Activated naive CD4-positive, alpha-beta T cell treated with anti-CD3 and anti-CD28 coated beads, Interleukin-2, amount 10 ng/mL, durations not matched to agents 7 days and 5 days (primary cell): ENCODE measurements at places on chromosomes 12 and 14.

- no peak for DNase-seq
Observed at GRCh38 chr14:104226421-104227383, 88.3 kb downstream of the KIF26A start.

GRCh38 chr12:45286621-45287020, 70.7 kb downstream of the ANO6 start:
- DNase-seq = no peak

- DNase-seq = no peak
Observed at GRCh38 chr14:66140213-66140918, 345.8 kb upstream of the CCDC196 start.

DNA sequence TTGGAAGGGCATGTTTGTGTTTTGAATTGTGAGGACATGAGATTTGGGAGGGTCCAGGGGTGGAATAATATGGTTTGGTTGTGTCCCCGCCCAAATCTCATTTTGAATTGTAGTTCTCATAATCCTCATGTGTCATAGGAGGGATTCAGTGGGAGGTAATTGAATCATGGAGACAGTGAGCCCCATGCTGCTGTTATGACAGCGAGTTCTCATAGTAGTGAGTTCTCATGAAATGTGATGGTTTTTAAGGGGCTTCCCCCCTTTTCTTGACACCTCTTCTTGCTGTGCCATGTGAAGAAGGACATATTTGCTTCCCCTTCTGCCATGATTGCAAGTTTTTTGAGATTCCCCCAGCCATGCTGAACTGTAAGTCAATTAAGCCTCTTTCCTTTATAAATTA, 260.0 kb downstream of the DUSP6 start:
- no peak for DNase-seq

- no peak for DNase-seq
Observed at GRCh38 chr14:71362920-71363584, 455.8 kb downstream of the PCNX1 start.

- no peak for DNase-seq
Observed at GRCh38 chr12:112543751-112544150, 125.0 kb downstream of the PTPN11 start.

DNA sequence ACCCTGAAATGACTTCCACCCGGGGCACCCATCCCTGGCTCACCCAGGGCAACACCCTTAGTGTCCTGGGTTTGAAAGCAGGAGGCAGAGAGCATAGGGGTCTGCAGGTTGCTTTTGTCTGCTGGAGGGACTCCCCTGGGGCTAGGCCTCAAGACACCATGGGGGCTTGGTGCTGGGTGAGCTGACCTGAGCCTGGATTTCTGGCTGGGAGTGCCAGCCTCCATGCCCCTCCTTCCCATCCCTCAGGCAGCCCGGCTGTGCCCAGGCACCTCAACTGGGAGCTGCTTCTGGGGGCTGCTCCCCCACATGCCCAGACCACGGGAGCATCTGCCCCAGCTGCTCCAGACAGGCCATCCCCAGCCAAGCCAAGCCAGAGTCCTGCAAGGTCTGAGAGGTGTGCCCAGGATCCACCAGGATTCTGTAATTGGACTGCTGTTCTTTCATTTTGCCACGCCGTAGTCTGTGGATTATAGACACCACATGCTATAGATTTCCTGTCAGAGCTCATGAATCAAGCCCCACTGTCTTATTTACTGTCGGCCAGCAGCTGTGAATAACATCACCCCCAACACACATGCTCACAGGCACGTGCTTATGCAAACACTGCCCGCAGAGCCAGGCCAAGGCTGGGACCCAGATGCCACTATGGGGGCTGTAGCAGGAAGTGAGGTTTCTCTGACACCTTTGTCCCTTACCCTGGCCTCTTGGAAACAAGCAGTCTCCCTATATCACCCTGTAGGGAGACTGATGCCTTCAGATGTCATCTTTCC, 29.4 kb upstream of the ESRRB start:
- DNase-seq = peak; percentile 8

DNA sequence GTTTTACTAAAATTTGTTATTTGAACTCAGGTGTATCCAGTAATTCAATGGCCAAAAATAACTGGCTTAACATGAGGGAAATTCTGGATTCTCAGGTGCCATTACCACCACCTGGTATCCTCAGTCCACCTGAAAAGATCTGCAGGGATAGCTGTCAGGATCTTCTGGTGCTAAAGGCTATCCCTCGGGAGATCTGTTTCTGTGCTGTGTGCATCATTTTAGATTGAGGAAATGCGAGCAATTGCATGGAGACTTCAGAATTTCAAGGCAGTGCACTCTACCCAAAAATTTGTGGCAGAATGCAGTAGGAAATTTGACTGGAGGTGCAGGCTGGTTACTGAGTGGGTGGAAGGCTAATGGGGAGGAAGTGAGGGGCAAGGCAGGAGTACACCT, 26.4 kb downstream of the ZCCHC8 start:
- DNase-seq = no peak

- DNase-seq = peak; percentile 47
Observed at GRCh38 chr14:31934767-31935266, 142.3 kb upstream of the ARHGAP5 start.

DNA sequence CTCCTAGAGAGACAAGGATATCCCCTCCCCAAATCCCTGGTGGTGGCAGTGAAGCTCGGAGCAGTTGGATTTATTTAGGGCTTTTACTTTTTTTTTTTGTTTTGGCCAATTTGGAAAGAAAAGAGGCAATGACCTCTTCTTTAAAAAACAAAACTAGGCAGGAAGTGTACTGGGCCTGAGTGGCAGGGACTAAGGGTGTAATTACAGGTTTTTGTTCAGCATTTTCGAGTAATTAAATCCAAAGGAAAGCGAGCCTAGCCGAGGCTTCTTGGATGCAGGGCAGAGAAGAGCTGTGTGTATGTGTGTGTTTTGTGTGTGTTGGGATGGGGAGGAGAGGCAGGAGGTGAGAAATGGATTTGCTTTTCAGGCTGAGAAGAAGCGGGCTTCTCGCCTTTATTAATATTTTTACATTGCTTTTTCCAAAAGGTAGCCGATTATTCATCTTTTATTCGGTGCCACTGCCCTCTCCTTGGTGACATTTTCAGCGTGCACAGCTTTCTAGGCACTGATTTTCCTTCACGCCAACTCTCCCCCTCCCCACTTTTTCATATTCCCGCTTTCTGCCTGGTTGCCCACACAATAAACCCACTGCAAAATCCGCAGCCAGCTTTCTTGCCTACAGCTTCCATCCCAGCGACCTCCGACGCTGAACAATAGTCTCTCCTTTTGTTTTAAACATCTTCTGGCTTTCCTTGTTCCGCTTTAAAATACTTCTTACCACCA, 8.9 kb upstream of the IRF2BPL start:
- DNase-seq = no peak

DNA sequence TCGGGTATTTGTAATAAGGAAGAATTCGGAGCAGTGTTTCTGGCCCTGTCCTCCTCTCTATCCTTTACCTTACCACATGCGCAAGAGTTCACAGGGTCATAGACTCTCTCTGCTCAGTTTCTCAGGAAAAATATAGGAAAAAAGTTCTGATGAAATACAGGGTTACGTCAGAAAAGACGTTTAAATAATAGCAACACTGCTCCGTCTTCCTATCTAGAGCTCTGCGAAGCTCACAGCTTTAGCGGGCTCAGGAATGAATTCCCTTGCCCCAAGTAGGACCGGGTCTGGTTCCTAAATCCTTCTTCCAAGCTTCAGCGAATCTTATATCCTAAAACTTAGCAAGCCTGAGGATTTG, 365 bp downstream of the CCDC59 start:
- DNase-seq = no peak

DNA sequence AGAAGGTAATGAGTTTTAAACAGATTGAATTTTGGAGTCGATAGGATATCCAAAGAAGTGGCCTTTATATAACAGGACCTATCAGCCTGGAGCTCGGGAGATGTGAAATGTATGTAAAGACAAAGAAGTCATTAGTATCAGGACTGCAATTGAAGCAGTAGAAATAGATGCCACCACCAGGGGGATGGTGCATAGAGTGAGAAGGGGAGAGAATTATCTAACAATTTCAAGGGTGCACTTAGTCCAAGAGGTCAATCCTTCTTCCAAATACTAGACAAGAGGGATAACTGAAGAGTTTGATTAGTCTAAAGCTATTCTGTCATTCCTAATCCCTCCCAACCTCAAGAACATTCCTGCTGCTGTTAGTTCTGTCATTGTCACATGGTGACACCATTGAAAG, 127.8 kb downstream of the CFAP54 start:
- no peak for DNase-seq

- peak; percentile 50 for DNase-seq
Observed at GRCh38 chr12:118359541-118359915, 13.2 kb downstream of the TAOK3 start.

GRCh38 chr12:12819752-12820311, 6.7 kb downstream of the DDX47 start:
- no peak for DNase-seq

DNA sequence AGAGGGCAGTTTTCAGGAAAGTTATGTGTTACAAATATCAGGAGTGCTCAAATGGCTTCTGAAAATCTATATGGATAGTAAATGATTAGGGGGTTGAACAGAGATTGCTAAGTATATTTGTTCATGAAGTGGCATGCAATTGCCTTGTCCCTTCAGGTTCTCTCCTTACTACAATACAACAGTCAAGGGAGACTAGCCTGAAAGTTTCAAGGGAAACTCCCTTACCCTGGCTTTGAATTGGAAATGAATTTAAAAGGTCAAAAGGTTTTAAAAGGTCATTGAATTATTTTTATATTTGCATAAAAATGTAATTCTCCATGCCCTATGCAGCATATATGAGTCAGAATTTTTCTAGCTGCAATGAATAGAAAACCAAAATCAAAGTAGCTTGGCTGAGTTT, 253.1 kb upstream of the SYT1 start:
- no peak for DNase-seq

- peak; percentile 25 for DNase-seq
Observed at GRCh38 chr12:120404271-120404670, 33.6 kb upstream of the COX6A1 start.

DNA sequence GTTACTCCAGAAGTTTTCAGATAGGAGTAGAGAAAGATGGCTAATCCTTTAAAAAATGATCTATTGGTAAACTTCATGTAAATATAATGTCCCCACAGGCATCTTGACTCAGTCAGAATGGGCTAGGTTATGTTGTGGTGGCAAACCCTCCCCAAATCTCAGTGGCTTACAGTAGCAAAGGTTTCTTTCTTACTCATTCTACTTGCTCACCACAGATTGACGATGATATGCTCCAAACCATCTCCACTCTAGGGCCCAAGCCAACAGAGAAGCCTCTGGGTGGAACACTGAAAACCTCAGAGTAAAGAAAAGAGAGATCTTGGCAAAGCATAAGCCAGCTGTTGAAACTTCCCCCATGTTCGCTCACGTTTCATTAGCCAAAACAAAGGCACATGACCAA, 146.4 kb downstream of the EMP1 start:
- DNase-seq = no peak

DNA sequence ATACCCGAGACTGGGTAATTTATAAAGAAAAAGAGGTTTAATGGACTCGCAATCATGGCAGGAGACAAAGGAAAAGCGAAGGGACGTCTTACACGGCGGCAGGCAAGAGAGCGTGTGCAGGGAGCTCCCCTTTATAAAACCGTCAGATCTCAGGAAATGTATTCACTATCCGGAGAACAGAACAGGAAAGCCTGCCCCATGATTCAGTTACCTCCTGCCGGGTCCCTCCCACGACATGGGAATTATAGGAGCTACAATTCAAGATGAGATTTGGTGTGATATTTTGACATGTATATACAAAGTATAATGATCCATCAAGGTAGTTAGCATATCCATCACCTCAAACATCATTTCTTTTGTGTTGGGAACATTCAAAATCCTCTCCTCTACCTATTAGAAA, 2.3 kb upstream of the CDCA4 start:
- DNase-seq = no peak

DNA sequence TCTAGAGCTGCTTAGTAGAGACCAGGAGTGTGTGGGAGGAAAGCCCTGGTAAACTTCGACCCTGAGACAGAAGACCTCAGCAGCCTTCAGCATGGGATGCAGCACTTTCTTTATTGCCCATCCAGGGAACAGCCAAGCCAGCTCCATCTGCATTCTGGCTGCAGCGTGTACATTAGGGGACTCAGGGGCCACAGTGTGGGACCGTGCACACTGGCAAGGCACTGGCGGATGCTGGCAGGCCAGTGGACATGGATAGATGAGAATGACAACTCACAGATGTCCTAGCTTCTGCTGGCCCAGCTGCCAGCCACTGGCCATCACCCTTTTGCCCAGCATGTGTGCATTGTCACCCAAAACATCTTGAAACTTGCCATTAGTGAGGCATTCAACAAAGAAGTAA, 12.5 kb downstream of the PLD4 start:
- peak; percentile 3 for DNase-seq

GRCh38 chr14:96747608-96748007, 49.6 kb upstream of the VRK1 start:
- no peak for DNase-seq

GRCh38 chr12:116508145-116509121, 50.7 kb upstream of the MAP1LC3B2 start:
- peak; percentile 40 for DNase-seq

DNA sequence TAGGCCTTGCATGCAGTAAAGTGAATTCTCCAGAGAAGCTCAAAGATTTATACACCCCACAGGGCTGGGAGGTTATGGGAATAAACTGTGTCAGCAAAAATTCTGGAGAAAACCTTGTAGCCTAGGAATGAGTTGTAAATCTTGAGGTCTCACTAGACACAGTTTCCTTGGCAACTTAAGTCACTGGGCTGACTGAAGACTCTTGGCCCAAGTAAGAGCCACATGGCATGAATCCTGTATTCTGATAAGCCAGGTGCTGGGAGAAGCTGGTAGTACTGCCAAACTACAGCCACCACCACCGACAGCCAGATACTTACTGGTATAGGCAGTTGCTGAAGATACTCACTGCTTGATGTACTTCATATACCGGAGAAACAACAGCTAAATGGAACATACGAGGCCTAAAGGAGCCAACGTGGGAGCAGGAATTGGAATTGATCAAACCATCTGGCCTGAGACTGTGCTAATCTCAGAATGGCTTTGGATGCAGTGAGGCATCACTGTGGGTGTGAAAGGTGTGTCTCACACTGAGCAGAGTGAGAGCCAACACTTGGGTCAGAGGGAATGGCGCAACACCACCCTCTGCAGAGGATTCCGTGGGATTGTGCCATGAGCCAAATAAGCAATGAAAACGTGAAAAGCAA, 102.8 kb upstream of the TMCC3 start:
- DNase-seq = no peak

DNA sequence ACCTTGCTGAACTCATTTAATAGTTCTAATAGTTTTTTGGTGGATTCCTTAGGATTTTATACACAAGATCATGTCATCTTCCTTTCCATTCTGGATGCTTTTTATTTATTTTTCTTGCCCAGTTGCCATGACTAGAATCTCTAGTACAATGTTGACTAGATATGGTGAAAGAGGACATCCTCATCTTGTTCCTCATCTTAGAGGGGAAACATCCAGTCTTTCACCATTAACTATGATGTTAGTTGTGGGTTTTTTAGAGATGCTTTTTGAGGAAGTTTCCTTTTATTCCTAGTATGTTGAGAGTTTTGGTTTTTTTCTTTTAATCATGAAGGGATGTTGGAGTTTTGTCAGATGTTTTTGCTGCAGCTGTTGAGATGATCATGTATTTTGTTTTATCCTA, 8.7 kb downstream of the ANKRD13A start:
- no peak for DNase-seq

- no peak for DNase-seq
Observed at GRCh38 chr12:78386871-78387270, 477.7 kb upstream of the SYT1 start.

- DNase-seq = no peak
Observed at GRCh38 chr14:47366006-47366405, 309.4 kb downstream of the MDGA2 start.

GRCh38 chr12:25186788-25187402, 8.1 kb downstream of the DNAI7 start:
- no peak for DNase-seq
